NCI-H510A (cell line): ENCODE measurements at places on chromosomes 1 and 21.

DNA sequence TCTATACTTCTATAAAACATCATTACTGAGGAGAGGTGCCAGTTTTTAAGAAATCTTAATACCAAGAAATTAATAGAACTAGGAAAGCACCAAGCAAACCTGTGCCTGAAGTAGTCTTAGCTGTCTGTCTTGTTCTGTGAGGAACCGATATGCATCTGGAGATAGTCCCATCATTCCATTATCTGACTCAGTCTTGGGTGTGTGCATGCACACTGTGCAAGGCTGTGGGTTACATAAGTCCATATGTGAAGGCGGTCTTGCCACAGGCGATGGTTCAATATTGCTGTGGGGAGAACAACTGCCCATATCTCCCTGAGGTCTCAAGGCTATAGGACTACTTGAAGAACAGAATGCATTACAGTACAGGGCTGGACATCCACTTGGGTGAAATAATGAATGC lies 33.8 kb downstream of the STIL start:
- no peak for DNase-seq

- DNase-seq = peak; percentile 97
Measured at GRCh38 chr1:38834937-38835827, 24.4 kb downstream of the RRAGC start.

DNA sequence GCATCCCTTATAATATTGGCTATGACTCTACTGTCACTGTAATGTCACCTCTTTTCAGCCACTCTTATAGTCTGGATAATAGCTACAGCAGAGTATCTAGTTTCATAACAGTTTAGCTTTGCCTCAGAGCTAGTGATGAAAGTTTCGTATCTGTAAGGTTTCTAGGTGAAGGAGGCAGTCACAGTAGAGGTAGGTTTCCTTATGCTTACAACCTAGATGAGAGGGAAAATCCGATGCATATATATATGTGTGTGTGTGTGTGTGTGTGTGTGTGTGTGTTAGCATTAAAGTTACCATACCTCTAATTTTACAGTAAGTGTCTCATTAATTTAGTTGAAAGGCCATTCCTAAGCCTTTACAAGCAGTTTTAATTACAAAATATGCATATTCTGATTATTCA lies 2.2 kb upstream of the TOR1AIP2 start:
- no peak for DNase-seq

- no peak for DNase-seq
Measured at GRCh38 chr1:224763126-224763775, 147.1 kb downstream of the CNIH3 start.

- peak; percentile 87 for DNase-seq
Measured at GRCh38 chr1:234970731-234971476, 157.7 kb downstream of the TOMM20 start.

DNA sequence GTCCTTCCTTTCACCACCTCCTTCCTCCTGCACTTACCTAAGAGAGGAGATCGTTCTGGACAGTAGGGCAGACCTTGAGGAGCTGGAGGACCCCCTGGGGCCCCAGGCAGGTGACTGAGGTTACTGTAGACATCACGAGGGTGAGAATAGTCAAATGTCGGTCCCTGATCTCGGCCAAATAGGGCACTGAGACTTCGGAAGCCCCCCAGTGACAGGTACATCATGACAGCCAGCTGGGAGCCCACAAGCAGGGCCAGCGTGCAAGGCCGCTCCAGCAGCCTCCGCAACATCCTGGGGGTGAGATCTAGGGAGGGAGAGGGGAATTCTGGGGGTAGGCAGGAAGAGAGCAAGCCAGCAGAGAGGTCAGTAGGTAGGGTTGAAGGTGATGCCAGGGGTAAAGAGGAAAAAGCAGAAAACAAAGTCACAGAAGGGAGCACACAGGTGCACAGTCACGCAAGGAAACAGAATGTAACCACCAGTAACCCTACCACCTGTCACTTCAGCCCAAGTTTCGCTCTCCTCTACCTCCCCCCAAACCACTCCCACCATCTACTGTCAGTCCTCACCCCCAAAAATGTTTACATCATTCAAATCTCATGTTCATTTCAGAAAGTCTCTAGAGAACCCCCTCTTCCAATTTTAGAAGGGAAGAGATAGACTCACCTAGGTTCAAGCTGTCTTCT lies 1.4 kb downstream of the B4GALT3 start:
- DNase-seq = no peak

DNA sequence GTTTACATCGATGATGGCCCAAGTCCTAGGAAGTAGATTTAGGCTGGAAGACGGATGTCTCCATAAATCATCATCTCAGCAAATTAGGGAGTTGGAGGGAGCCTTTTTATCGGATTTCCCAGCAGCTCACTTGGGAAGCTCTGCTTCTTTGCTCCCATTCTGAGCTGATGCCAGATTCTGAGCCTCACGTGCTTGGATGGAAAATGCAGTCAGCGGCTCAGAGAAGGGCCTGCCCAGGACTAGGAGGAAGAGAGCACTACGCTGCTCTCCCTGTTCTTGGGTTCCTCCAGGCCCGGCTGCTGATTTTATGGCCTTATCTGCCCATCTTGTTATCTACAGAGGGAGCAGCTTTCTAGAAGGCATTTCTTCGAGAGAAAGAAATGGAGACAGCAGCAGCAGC lies 42.0 kb downstream of the UBIAD1 start:
- DNase-seq = no peak

- DNase-seq = no peak
Measured at GRCh38 chr1:63135174-63135512, 187.2 kb upstream of the FOXD3 start.

GRCh38 chr1:47178654-47179016 lies 11.2 kb downstream of the PDZK1IP1 start:
- no peak for DNase-seq

GRCh38 chr1:228472655-228473054 lies 14.5 kb upstream of the RNF187 start:
- DNase-seq = no peak

DNA sequence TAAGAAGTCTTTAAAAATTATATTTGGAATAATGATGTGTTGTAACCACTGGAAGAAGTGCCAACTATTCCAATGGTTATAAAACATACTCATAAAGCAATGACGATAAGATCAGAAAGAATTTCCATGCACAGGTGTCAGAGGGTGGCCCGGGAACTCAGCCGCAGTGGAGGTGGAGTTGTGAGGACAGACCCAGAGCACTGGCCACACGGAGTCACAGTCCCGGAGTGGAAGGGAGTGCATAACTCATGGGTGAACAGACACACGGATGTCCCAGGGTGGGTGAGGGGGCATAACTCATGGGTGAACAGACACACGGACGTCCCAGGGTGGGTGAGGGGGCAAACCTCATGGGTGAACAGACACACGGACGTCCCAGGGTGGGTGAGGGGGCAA lies 2.5 kb downstream of the KRTAP10-4 start:
- DNase-seq = no peak

DNA sequence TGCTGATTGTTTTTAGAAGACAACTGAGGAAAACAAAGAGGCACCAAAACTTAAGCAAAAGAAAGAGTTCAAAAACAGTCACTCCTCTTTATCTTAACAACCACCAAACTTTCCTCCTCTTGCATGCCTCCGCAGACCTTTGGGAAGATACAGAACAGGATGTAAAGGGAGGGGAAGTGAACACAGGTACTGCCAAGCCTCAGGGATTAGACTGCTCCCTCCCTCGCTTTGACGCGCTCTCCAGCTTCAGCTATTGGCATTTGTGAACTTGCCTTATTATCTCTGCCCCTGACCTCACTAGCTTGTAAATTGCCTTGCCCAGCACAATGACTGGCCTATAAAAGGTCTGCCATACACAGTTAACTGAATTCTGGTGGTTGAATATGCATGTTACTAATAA lies 4.8 kb upstream of the SRP9 start:
- no peak for DNase-seq

GRCh38 chr1:72284084-72284347 lies 1.7 kb upstream of the NEGR1 start:
- no peak for DNase-seq

DNA sequence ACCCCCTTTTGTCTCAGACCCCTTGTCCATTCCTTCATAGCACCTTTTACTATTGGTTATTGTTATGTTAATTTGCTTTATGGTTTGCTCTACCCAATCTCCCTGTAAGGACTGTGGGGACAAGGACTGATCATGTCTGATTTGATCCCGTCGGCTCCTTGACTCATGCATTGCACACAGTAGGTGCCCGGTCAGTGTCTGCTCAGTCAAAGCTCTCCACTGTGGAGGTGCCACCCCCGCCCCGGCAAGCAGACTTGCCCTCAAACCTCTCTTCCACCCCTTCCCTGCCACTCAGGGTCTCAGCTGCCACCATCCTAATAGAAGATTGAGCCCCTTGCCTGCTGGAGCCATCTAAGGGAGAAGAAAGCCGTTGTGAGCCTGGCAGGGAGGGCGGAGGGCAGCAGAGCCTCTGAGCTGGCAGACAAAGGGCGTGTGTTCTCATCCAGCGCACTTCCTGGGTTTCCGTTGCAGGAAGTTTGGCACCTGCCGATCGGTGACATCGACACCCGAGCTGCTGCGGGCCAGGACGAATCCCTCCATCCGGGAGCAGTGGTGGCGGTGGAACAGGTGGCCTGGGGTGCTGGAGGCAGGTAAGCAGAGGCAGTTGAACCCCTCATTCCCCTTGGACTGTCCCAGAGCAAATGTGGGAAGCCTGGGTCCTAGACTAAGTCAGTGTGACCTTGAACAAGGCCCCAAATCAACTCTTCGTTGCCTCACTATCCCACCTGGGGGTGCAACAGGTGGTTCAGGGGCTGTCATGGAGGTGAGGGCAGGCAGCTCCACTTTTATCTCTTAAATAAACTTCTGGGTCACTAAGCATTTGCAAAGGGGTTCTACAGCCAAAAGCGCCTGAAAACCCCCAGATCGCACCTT lies 2.2 kb upstream of the FBLIM1 start:
- DNase-seq = peak; percentile 94

DNA sequence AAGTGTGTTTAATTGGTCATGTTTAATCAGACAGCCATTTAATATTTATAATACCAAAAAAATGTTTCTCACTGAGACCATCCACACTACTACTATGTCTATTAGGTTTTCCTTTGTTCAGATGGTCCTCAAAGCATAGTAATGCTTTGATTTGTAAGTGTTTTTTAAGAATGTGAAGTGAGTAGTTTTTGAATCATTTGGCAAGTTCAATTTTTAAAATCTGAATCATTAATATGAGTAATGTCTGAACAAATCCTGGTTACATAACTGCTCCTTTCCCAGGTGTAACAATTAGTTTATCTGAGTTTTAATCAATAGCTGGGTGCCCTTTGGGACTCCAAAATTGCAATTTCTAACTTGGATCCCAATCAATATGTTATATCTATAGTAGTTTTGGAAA lies 23.5 kb upstream of the RPL5 start:
- DNase-seq = no peak

- DNase-seq = no peak
Measured at GRCh38 chr1:99527545-99527944, 118.4 kb upstream of the PALMD start.

GRCh38 chr1:153513666-153514065 lies 22.1 kb downstream of the S100A6 start:
- DNase-seq = no peak

DNA sequence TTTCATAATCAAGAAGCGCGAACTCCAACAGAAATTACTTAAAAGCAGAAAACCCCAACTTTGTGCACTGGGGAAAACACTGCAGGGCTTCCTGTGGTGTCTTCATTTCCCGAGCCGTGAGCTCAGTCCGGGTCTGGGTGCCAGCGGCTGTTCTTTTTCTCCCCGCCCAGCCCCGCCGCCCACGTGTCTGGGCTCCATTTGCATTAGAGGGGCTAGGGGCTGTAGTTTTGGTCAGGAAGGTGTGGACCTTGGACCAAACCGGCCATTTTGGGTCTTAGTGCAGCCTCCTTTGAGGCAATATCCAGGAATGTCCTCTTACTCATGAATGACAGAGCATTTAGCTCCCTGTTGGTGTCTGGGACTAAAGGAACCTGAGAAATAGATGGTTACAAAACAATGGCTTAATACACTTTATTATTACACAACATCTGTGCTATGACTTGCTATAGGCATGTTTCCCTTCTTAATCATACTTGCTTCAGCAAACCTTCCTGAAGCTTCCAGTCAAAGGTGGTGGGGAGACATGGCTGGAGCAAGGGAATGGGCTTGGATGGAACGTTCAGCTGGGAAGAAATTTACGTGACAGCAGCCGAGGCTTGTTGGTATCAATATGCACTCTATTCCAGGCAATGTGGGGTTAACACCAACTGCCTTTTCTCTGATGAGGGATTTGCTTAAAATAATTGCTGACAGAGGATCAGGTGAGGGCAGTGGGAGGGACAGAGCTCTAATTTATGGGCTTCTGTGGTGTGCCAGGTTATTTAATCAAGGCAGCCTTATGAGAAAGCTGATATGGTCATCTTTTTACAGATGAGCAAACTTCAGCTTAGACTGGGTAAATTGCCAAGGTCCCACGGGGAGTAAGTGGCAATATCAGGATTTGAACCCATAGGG lies 1.1 kb downstream of the AGTRAP start:
- peak; percentile 46 for DNase-seq

DNA sequence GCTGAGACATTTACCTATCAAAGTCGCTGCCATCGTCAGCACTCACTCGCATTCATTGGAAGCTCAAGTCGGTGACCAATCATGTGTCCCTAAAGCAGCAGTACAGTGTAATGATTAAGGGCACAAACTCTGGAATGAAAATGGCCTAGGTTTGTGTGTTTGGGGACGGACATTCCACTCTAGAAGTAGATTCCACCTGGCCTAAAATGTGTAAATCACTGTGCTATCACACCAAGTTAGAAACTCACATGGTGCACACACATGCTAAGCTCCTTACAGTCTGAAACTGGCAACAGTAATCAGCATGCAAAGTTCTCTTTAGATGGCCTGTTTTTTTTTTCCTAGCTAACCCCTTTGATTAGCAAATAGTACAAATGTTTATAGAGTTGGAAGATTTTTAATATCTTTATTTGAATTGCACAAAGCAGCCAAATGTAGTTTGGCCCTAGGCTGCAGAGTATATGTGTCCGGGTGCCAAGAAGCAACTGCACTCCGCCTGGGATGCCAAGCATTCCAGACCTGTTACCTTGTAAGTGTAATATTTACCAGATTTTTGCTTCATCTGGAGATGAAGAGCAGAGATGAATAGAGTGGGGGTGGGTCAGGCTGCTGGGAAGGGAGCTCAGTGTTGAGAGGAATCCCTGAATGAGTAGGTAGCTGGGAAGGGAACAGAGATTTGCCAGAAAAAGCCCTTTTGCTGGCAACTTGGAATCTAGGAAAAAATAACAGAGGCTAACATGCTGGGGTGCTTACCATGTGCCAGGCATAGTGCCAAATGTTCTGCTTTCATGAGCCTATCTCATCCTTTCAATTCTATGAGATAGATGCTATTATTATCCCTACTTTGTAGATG lies 35.2 kb downstream of the TGFB2 start:
- no peak for DNase-seq

- DNase-seq = no peak
Measured at GRCh38 chr1:37650721-37651120, 16.0 kb upstream of the RSPO1 start.

- no peak for DNase-seq
Measured at GRCh38 chr1:182080040-182080439, 18.5 kb upstream of the ZNF648 start.

GRCh38 chr1:183276386-183277080 lies 90.5 kb downstream of the LAMC2 start:
- no peak for DNase-seq

DNA sequence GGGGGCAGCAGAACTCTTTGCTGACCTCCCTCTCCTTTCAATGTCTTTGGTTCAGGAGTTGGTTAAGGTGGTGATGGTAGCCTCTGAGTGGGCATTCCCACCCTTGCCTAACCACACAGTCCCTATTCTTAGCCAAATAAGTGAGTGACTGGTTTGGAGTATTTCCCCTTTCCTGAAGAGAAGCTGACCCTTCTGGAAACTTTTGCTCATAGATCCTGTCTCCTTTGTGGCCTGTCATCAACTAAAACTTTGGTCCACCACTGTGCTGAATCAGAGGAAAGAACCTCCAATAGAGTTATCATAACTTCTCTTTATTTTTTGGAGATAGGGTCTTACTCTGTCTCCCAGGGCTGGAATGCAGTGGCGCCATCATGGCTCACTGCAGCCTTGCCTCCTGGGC lies 31.1 kb downstream of the C1orf21 start:
- DNase-seq = no peak
